ENCODE measurements at places on chromosomes 12 and 14. TPM values are rescaled to one million over a fixed set of nuclear protein-coding genes. Genes with fewer than 3 reads are reported as not detected.

The SLC6A15 gene
- total RNA-seq = 5.9 TPM

The MOK gene
- 13.0 TPM for total RNA-seq

The TTC6 gene
- 0.18 TPM for total RNA-seq

The ART4 gene
- total RNA-seq = 1.3 TPM

The RASAL1 gene
- 29.2 TPM for total RNA-seq

The POU6F1 gene
- total RNA-seq = 9.8 TPM

The TAS2R20 gene
- 1.0 TPM for total RNA-seq

The RNASE1 gene
- 87.6 TPM for total RNA-seq

The ZNF891 gene
- total RNA-seq = 4.6 TPM

The OR4E1 gene
- total RNA-seq = not detected

Data from suprapubic skin (tissue), 4 donors.